ENCODE measurements at places on chromosomes 11 and 22. TPM values are rescaled to one million over a fixed set of nuclear protein-coding genes. Genes with fewer than 3 reads are reported as not detected.

OOSP4A gene
- not detected for total RNA-seq

VPREB1 gene
- 3.5 TPM for total RNA-seq

CTSW gene
- total RNA-seq = 95.9 TPM

NCF4 gene
- total RNA-seq = 108 TPM

DNAJB7 gene
- not detected for total RNA-seq

SHISA8 gene
- total RNA-seq = under 0.01 TPM

DNHD1 gene
- total RNA-seq = 15.6 TPM

PACSIN3 gene
- 1.9 TPM for total RNA-seq

MAPK8IP2 gene
- total RNA-seq = 0.27 TPM

OR8G1 gene
- under 0.01 TPM for total RNA-seq

MRGPRX3 gene
- total RNA-seq = not detected

IL10RA gene
- 11.8 TPM for total RNA-seq

APOA1 gene
- total RNA-seq = 0.54 TPM

ENTHD1 gene
- total RNA-seq = not detected

NUP50 gene
- 47.7 TPM for total RNA-seq

Data from hematopoietic multipotent progenitor cell (in vitro differentiated cells).